ENCODE measurements at places on chromosomes 2 and 18.
A peak's percentile ranks its signal among the peaks of the same experiment; 100 is the strongest.

- DNase-seq, result no peak
These were observed 64.2 kb upstream of the TMEM17 start for GRCh38 chr2:62569907-62570841.

DNA sequence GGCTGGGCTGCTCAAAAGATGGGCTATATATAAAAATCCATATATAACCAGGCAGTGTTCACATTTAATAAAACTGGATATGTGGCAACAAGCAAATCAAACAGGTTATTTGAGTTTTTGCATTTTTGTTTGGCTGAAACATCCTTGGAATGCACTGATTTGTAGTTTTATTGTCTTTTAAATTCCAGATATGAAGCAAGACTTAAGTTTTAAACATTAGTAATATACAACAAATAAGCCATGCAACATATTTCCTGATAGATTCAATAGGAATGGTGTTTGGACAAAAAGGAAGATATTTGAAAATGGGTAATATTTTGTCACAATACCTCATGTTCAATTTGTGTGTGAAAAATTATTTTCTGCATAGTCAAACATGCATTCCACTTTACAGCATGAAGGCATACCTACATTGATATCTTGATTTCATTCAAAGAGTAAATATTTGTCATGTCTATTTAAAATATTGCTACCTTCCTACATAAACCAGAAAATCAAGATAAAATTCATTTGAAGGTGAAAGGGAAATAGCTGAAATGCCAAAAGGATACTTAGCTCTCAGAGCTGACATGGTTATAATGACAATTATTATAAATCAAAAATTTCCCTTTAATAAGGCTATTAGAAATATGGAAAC is 132.3 kb upstream of the NETO1 start:
- DNase-seq, result no peak

GRCh38 chr2:159010963-159011362 is 42.5 kb downstream of the TANC1 start:
- no peak for DNase-seq

DNA sequence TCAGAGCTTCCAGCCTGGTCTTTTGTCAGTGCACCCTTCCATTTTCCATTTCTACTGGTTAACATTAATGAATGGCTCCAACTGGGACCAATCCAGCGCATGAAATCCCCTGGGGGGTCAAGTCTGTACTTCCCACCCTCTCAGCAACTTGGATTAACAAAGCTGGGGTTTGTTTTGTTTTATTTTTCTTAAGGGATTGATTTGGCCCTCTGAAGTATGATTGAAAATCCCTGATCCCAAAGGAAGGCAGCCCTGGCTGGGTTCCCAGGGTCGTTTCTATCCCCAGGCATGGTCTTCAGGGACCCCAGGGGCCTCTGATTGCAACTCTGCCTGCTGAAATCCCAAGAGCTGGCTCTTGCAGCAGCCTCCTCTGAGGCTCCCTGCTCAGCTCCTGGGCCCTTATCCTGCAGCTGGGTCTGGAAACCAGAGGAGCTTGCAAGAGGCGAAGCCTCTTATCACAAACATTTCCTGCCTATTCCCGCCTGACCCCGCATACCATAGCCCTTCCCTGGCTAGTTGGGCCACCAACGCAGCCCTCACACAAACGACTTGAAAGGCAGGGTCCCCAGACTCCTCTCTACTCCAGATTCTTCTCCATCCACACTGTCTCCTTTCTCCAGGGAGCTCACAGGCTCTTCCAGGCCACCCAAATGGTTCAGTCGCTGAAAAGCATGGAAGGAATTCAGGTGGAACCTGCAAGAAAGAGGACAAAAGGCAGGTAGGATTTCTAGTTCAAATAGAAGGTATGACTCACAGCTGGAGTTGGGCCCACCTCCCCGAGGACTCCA is 109.7 kb upstream of the PKDCC start:
- no peak for DNase-seq

DNA sequence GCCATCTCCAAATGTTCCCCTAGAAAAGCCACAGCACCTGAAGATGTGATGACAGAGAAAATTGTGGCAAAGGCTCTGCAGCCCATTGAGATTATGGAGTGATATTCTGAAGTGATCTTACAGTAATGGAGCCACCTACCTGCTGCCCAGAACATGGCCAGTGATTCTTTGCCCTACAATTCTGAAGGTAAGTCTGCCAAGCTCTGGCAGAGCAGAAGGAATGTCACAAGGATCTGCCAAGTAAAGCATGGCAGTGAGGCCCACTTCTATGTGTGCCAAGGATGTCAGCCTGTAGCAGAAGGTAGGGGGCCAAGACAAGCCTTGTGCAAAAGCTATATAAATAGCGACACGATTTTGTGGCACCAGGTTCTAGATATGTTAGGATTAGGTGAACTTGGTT is 155.1 kb downstream of the RND3 start:
- no peak for DNase-seq

GRCh38 chr2:48574353-48575287 is 43.0 kb upstream of the GTF2A1L start:
- no peak for DNase-seq

GRCh38 chr2:237471438-237472186 is 15.4 kb upstream of the MLPH start:
- peak; percentile 22 for DNase-seq

DNA sequence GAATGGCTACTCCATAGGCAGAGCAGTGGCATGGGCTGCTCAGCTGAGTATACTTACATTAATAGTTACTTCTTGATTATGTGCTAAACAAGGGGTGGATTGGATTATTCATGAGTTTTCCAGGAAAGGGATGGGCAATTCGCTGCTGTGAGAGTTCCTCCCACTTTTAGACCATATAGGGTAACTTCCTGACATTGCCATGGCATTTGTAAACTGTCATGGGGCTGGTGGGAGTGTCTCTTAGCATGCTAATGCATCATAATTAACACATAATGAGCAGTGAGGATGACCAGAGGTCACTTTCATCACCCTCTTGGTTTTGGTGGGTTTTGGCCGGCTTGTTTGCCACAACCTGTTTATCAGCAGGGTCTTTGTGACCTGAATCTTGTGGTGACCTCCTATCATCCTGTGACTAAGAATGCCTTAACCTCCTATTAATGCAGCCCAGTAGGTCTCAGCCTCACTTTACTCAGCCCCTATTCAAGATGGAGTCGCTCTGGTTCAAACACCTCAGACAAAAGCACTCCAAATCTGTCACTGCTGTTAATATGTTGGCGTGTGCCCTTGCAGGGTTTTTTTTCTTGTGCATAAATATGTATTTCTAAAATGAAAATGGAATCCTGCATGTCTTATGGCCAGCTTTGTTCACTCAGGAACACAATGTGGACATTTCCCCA is 56.0 kb downstream of the CYBRD1 start:
- DNase-seq, result no peak

DNA sequence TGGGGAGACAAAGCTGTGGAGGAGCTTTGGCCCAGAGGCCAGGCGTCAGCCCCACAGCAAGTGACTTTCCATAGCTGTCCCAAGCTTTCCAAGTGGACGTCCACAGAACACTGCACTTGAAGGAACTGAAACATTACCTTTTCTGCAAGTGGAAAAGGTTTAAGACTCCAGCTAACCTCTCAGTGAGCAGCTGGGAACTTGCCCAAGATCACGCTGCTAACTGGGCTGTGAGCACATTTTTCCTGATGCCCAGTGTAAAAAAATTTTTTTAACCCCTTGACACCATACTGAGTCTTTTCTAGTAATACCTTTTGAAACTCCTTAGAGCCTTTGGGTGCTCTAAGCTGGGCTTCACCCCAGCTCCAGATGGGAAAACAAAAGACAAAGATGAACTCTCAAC is 256.7 kb downstream of the HAUS1 start:
- no peak for DNase-seq

- DNase-seq, result no peak
These were observed 63.1 kb upstream of the B3GNT7 start for GRCh38 chr2:231332388-231332787.

- DNase-seq, result no peak
These were observed 54.2 kb downstream of the DTNB start for GRCh38 chr2:25619185-25619584.

GRCh38 chr2:174842496-174842895 is 78.2 kb upstream of the CHRNA1 start:
- DNase-seq, result no peak

- DNase-seq, result no peak
These were observed 124.4 kb downstream of the DIS3L2 start for GRCh38 chr2:232085826-232086425.

- no peak for DNase-seq
These were observed 6.4 kb upstream of the TMEFF2 start for GRCh38 chr2:192201116-192201515.

DNA sequence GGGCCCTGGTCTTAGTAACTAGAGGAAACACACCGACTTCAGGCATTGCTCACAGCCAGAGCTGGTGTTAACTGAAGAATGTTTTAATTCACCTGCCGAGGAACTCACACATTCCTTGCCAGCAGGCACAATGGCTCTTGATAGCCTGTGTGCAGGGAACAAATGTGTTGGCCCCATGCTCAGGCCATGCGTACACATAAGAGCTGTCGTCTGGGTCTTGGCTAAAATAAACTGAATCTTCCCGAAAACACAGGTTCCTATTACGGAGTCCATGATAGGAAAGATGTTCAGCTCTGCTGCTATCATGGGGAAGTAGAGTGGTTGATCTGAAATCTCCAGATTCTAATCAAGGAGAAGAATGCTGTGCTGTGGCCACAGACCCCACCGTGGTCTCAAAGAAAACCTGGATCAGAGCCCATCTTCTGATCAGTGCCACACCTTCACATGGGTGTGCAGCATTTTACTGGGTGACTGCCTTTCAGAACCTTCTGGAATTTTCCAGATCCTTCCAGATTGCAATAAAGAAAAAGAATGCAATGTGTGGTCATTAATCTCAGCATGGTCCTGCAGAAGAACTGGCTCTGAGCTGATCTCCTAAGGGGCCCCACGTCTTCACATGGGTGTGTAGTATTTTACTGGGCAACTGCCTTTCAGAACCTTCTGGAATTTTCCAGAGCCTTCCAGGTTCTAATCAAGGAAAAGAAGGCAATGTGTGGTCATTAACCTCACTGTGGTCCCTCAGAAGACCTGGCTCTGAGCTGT is 17.2 kb downstream of the MBP start:
- no peak for DNase-seq

GRCh38 chr2:98805412-98806171 is 74.7 kb upstream of the MGAT4A start:
- DNase-seq, result no peak

GRCh38 chr18:50973367-50974126 is 5.7 kb downstream of the ELAC1 start:
- DNase-seq, result no peak

DNA sequence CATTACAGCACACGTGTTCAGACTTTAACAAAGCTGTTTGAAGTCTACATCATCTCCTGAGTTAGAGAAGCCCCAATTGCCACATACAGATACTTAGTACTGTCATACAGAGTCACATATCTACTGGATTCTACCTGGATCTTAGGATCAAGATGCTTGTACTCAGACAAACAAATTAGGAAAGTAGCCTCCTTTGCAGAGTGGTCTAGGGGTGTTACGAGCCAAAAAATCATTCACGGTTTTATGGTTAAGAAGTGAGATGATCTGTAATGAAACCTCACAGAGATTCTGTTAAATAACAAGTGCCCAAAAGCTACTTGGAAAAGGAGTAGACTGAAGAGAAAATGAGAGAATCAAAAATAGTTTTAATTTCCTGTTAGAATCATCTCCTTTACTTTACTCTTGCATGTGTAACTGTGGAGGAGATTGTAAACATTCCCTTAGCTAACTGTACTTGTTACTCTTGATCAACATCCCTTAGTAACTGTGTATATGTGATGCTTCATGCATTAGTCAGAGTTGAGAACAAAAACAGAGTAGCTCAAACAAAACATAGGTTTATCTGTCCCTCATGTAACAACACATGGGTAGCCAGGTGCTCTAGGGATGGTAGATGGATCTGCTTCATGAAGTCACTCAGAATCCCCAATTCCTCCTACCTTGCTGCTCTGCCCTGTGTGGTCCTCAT is 16.4 kb upstream of the IL1RL1 start:
- no peak for DNase-seq

- no peak for DNase-seq
These were observed 503.0 kb upstream of the MYT1L start for GRCh38 chr2:2834105-2834504.

DNA sequence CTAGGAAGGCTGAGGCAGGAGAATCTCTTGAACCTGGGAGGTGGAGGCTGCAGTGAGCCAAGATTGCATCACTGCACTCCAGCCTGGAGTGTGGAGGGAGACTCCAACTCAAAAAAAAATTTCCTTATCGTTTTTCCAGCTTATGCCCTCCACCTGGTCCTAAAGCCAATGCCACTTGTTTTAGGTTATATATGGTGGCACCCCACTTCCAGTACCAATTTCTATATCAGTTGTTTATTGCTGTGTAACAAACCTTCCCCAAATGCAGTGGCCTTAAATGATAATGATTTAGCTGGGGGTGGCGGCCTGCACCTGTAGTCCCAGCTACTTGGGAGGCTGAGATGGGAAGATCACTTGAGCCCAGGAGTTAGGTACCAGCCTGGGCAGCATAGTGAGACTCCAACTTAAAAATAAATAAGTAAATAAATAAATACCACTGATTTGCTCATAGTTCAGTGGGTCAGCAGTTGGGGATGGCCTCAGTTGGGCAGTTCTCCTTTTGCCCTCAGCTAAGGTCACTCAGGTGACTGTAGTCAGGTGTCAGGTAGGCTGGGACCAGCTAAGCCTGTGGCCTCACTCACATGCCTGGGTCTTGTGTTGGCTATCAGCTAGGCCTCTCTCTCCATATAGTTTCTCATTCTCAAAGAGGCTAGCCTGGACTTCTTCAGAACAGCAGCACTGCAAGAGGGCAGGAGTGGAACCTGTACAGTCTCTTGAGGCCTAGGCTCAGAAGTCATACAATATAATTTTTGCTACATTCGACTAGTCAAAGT is 113.7 kb upstream of the GATA6 start:
- no peak for DNase-seq

GRCh38 chr2:124538549-124538948 is 513.5 kb downstream of the CNTNAP5 start:
- no peak for DNase-seq

- no peak for DNase-seq
These were observed 11.6 kb upstream of the SLC39A10 start for GRCh38 chr2:195645413-195645812.

Data from left hindlimb (tissue), 1 donor.